ENCODE measurements at places on chromosomes 12 and 14. TPM values are rescaled to one million over a fixed set of nuclear protein-coding genes. Genes with fewer than 3 reads are reported as not detected.

MYH7 gene
- not detected for total RNA-seq

RERGL gene
- not detected for total RNA-seq

VASH1 gene
- 1.3 TPM for total RNA-seq

TMTC1 gene
- total RNA-seq, result 5.1 TPM

SDS gene
- not detected for total RNA-seq

BCL2L14 gene
- not detected for total RNA-seq

PRKD1 gene
- 0.71 TPM for total RNA-seq

VWF gene
- 0.56 TPM for total RNA-seq

P3H3 gene
- 19.7 TPM for total RNA-seq

SLC6A12 gene
- not detected for total RNA-seq

YBX3 gene
- total RNA-seq, result 373 TPM

VRTN gene
- not detected for total RNA-seq
